T follicular helper cell (primary cell): ENCODE measurements at places on chromosomes 6 and 20.

DNA sequence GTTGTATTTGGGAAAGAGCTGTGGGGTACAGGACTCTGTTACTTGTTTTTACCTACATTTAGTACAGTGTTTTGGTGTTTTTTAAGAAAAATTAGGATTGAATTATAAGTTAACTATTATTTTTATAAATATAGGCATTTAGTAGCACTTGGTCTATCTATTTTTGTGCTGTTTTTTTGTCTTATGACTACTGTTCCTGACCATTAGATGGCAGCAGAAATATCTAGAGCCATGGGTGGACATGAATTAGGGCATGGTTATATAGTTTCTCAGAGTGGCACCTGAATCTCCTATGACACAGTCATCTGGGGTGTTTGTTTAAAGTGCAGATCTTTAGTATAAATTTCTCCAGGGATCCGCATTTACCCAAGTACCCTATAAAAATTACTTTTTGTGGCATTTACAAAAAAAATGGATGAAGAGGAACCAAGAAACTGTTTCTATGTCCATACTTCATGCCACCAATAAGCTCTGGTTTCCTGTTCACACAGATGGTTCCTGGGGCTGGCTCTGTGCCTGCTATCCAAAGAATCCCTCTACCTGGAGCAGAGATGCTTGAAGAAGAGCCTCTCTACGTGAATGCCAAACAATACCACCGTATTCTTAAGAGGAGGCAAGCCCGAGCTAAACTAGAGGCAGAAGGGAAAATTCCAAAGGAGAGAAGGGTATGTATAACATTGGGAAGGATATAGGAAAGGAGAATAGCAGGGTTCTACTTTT lies 19.8 kb downstream of the NFYA start:
- DNase-seq: no peak

- no peak for DNase-seq
Measured at GRCh38 chr20:2871661-2872458, 1.4 kb upstream of the PTPRA start.

DNA sequence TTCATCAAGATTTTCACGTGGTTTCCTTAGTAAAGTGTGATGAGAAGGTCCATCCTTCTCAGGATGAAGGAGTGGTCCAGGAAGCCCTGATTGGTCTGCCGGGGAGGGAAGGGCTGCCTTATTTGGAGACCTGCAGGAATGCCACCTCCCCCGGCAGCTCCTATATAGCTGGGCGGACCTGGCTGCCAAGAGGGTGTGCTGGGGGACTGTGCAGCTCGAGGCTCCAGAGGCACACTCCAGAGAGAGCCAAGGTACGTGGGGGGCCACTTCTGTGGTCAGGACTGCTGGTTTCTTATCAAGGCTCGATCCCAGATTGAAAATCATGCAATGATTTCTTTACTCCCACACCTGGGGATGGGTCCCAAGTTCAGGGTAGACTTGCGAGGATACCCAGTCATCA lies at the start of gene PRND:
Gene PRND (plus strand): TSS at position 191 of the 400 bp plus-strand sequence. CDS start 2,643 bp downstream, outside the sequence.
- no peak for DNase-seq

DNA sequence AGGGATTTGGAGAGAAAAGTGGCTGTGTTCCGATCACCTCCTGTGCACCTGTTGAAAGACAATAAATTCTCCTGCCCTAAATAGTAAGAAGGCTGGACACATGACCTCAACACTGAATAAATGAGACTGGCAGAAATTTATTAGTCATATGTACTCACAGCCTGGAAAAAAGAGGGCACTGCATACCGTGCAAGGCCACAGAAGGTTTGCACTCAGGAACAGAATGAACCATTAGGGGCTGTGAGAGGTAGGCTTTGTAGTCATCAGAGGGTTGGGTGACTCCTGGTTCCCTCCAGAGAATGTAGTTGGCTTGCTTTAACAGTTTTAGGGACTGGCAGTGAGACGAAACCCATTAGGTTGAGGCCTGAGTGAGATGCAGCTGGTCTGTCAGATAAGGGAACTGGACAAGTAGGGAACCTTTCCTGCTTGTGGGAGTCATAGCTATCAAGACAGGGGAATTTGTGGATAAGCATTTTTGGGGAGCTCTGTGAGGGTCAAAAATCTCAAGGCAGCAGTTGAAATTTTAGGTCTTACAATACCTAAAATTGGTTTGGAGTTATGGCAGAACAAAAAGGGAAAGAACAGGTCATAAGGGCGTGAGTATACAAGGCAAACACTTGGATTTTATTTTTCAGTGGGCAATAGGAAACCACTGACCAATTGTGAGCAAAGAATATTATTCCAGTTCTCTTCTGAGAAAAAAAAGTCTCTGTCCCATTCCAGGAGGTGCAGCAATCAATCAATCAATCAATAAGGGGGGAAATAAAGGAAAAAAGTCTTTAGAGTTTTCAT lies 67.9 kb upstream of the BTN3A2 start:
- no peak for DNase-seq

GRCh38 chr20:20410678-20411077 lies 42.8 kb downstream of the INSM1 start:
- no peak for DNase-seq

DNA sequence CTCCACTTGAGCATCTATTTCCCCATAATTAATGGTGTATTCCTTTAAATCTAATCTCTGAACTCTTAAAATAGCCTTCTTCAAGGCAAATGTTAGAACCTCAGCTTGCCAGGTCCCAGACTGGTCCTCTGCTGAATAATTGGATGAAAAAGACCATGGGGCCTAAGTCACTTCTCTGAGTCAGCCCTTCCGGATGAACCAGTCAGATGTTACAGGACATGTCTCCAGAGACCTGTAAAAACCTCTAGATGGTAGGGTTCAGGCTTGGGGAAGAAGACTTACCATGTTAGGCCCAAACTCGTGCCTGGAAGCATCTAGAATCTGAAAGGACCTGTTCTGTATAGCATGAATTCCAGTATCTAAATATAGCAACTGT lies 97.3 kb downstream of the CDKAL1 start:
- DNase-seq: no peak

- DNase-seq: no peak
Measured at GRCh38 chr6:106892186-106892585, 82.3 kb downstream of the CD24 start.

- DNase-seq: no peak
Measured at GRCh38 chr6:52566201-52566600, 10.7 kb downstream of the TRAM2 start.

GRCh38 chr6:2917065-2917464 lies 14.0 kb upstream of the SERPINB9 start:
- DNase-seq: no peak

- no peak for DNase-seq
Measured at GRCh38 chr20:1892119-1892385, 3.2 kb upstream of the SIRPA start.

GRCh38 chr6:3977875-3978711 lies 100.8 kb downstream of the FAM217A start:
- DNase-seq: peak; percentile 11

DNA sequence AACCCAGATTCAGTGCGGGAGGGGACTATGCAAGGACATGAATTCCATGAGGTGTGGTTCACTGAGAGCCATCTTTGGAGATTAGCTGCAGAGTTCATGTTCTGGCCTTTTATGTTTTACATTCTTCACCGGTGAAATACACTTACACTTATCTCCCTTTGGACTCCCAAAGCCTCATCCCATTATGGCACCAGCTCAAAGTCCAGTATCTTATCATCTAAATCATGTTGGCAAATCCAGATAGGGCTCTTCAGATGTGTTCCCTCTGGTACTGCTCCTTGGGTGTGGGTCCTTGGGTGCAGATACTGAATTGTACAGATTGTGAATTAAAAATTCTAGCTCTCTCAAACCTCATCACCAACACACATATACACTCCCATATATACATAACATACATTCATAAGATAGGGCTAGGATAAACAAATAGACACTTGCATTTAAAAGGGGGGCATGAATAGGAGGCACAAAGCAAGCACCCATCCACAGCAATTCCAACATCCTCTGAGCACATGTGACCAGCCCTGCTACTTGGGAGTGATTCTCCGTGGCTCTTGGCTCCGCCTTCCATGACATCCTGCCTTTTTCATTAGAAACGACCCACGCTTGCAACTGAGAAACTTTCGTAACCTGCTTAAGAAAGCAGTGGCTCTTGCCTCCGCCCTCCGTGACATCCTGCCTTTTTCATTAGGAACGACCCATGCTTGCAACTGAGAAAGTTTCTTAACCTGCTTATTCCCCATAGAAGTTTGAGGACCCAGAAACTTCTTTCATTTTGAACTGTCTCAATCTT lies 53.6 kb upstream of the LRRC1 start:
- DNase-seq: no peak

- no peak for DNase-seq
Measured at GRCh38 chr20:40806929-40807820, 118.1 kb upstream of the MAFB start.

DNA sequence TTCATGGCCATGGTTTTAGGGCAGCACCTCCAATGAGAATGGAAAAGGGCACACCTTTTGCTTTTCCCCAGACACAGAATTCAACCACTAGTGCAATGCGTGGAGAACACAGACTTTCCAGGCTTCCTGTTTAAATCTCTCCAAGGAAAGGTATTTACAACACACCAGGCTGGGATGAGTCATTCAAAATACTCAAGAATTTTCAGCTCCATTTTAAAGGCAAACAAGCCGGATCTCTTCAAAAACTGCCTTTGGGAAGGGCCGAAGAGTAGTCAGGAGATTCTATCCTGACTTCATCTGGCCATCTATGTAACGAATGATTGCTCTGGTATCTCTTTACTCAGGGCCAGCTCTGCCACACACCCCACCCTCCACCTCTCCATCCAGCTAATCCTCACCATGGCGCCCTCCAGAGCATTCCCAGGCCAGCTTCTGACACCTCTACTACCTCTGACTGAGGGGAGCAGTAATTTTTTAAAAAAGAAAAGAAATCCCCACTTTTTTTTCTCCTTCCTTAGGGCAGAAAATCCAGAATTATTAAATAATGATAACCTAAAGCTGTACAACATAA lies 254.6 kb downstream of the LY86 start:
- DNase-seq: no peak

- DNase-seq: no peak
Measured at GRCh38 chr6:17728551-17729222, 22.0 kb upstream of the NUP153 start.

DNA sequence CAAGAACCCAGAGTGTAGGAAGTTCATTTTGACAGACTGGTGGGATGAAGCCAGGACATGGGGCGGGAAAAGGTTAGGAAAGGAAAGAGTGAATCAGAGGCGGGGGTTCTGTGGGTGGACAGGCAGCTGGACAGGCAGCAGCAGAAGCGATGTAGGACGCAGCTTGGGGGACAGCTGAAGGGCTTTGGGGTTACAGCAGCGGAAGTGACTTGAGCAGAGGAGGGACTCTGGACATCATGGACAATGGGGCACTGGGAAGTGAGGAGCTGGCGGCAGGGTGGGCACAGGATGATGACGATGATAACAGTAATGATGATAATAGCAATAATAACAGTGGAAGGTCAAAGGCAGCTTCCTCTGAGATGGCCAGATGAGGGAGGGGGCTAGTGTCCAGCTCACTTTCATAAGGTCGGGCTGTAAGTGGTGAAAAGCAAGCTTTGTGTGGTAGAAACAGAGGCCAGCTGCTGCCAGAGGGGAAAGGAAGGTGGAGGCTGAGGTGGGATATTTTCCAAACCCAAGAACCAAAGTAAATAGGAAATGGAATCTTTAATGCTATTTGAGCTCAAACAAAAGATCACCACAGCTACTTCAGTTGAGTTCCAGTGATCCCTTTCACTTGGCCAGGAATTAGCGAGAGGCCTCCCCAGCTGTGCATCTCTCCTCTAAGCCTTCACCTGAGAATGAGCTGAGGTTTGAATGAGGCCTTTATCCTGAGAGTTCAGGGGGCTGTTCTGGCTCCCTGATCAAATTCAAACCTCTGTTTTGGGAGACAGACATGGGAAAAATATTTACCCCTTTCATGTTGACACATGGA lies 433.5 kb downstream of the DHX35 start:
- no peak for DNase-seq

DNA sequence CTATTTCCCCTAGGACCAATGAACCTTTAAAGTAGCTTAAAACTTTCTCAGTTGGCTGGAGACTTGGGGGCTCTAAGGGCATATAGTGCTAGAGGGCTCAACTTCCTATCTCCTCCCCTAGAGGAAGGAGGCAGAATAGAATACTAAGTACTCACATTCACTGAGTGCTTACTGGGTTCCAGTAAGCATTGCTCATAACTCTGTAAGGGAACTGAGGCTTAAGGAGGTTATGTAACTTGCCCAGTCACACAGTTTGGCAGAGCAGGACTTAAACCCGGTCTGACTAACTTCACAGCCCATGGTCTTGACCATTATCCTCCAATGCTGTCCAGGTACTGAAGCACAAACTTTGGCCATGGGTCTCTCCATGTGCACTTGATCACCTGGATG lies 12.5 kb downstream of the SESN1 start:
- no peak for DNase-seq

DNA sequence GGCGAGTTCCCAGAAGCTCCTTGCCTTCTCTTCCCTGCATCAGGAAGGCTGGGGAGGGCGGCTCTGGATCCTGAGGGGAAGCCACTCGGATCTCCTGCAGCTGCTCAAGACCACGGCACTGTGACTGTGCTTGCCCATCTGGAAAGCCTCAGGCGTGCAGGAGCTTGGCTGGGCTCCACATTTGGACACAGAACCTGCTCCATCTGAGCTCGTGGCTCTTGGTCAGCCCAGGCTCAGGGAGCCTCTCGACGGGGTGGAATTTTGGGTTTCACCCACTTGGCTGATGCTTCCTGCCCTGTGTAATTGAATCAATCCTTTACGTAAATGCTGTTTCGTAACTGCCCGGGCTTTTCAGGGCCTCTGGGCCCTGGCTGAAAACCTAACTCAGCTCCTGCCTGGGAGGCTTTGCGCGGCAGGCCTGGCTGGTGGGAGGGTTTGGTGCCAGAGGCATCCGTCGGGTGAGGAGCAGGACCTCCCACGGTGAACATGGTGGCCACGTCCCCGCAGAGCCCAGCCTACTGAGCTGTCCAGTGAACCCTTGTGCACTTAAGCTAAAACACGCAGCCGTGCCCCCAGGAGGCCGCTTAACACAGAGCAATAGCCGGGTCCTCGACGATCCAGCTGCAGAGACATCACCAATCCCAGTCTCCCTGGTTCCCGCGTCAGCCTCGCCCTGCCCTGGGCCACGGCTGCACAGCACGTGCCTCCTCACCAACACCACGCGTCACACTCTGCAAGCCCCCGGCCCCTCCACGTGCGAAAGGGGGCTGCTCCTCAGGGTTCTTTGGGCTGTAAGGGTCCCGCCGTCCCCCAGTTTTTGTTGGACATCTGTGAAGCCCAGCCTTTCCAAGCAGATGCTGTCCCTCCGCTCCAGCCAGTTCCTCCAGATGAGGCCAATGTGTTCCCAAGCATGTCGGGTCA lies 241.0 kb downstream of the DLL1 start:
- DNase-seq: no peak

GRCh38 chr6:34059136-34059731 lies 86.7 kb downstream of the GRM4 start:
- DNase-seq: no peak

- DNase-seq: no peak
Measured at GRCh38 chr20:824490-824889, 9.0 kb upstream of the FAM110A start.

DNA sequence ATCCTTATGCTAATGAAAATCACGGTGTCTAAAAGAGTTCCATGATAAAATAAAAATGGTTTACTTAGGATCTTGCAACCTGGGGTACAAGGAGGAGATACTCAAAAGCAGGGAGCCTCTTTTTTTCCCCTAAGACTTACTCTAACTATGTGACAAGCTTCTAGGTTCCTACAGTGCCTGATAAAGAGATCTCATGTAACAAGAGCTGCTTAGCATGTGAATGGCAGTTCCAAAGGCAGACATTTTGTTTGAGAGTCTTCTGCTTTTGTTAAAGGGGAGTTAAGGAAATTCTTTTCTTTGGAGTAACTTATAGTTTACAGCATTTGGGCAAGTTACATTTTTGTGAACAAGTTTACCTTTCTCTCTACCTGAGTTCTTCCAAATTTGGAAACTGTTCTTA lies 945.8 kb upstream of the ADGRB3 start:
- no peak for DNase-seq

- DNase-seq: no peak
Measured at GRCh38 chr6:87430499-87430898, 22.7 kb downstream of the CFAP206 start.
